ENCODE measurements at places on chromosomes 11 and 22.
A peak's percentile ranks its signal among the peaks of the same experiment; 100 is the strongest.

GRCh38 chr11:114251815-114252337, 44.3 kb upstream of the NNMT start:
- no peak for DNase-seq

- DNase-seq, result no peak
Observed at GRCh38 chr11:110303414-110303826, 7.0 kb upstream of the RDX start.

GRCh38 chr11:84930863-84931262, 696.3 kb downstream of the DLG2 start:
- no peak for DNase-seq

DNA sequence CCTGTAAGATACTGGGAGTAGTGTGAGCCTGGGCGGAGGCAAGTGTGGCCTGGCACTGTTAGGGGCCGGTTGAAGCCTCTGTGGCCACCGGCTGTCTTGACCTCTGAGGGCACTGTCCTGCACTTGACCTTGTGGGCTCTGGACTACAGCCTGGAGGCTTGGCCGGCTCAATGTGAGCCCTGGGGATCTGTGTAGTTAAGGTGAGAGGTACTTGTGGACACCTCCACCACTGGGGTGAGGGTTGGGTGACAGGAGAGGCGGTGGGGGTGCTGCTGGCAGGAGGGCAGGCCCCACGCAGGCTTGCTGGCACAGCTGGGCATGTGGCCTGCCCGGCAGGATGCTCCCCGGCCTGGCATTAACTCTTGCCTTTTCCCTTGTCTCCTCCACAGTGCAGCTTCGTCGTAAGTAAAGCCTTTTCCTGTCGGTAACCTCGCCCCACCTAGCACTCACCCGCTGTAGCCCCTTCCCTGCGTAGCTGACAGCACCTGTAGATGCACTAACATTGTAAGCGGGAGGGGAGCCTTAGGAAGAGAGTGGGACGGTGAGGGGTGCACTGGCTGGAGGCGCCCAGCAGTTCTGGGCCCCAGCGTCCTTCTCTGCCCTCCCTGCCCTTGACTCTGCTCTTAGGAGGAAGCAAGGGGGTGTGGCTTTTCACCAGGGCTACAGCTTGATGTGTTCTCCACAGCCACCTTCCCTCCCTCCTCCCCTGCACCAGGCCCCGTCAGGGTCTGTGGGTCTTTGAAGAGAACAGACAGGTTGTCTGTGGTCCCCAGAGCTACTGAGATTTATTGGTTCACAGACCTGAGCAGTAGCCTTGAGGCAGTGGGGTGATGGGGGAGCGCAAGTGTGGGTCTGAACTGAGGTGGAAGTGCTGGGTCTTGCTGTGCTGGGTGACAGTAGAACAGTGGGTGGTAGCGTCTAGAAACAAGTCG, 17.6 kb downstream of the INCENP start:
- DNase-seq, result no peak

DNA sequence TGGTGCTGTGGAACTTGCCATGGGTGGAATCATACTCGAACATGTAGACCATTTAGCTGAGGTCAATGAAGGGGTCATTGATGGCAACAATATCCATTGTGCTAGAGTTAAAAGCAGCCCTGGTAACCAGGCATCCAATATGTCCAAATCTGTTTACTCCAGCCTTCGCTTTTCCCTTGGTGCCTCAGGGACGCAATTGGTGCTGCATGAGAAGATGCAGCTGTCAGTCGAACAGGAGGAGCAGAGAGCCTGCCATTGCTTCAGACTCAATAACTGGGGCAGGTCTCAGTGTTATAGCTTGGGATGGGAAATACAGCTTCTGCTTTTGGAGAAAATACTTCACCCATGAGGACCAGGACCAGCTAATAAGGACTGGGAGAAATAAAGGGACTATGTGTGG, 5.0 kb upstream of the MCHR1 start:
- DNase-seq, result no peak

GRCh38 chr11:48006301-48006992, 26.1 kb downstream of the PTPRJ start:
- peak; percentile 79 for DNase-seq

DNA sequence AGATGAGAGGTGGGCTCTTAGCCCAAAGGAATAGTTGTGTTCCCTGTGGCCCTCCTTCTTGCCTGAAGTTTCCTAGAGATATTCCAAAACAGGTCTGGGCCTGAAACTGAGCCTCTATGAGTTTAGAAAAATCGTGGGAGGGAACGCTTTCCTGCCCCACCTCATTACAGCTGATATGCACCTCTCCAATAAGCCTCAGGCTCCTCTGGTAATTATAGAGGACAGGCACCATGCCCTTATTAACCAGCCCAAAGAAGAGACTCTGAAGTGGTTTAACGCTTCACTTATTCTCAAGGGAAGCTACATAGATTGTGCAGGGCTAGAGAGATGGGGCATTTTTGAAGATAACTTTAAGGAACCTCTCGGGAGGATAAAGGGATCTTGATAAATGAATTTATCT, 3.4 kb upstream of the MPZL2 start:
- DNase-seq, result no peak

- peak; percentile 70 for DNase-seq
Observed at GRCh38 chr11:29452146-29452545, 564.7 kb downstream of the KCNA4 start.

- DNase-seq, result peak; percentile 44
Observed at GRCh38 chr11:4851033-4851432, 2.0 kb upstream of the OR51S1 start.

- peak; percentile 35 for DNase-seq
Observed at GRCh38 chr22:19844377-19845053, 10.2 kb downstream of the GNB1L start.

DNA sequence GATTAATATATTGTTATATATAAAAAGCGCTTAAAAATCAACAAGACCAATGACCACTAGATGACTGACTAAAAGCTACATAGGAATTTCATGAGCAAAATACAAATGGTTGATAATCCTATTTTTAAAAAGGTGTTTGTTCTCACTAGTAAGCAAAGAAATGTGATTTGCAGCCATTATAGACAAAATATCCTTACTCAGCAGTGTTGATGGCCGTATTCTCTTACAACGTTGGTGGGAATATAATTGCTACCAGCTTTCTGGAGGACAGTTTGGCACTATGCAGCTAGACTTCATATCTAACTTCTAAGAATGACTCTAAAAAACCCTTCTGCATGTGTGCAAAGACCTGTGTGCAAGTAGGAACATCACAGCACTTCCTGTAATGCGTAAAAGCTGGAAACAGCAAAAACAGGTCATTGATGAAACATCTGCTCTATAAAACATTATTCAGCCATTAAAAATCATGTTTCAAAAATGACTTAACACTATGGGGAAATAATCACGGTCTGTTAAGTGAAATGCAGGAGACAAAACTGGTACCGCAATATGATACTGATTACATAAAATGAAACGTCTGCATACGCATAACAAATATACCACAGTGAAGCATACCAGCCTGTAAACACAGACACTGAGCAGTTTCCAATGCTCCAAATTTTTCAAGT, 70.1 kb upstream of the LINC01488 start:
- DNase-seq, result no peak

DNA sequence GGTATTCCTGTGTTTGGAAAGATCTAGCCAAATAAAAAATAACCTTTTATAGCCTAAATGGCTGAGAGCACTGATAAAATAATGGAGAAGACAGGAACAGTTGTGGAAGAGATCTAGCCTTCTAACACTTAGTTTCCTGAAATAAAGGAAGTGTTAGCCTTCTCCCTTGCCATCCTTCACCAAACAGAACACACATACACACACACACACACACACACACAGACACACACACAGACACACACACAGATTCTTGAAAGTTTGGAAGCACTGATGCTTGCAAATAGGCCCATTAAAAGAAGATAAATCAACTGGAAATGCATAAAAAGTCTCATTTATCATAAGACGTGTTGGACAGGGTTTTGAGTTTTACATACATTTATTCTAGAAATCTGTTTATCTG, 37.5 kb downstream of the KIRREL3 start:
- DNase-seq, result no peak

- no peak for DNase-seq
Observed at GRCh38 chr22:41327124-41327523, 25.8 kb downstream of the ZC3H7B start.

- DNase-seq, result no peak
Observed at GRCh38 chr22:33062361-33062760, 4.2 kb upstream of the SYN3 start.

DNA sequence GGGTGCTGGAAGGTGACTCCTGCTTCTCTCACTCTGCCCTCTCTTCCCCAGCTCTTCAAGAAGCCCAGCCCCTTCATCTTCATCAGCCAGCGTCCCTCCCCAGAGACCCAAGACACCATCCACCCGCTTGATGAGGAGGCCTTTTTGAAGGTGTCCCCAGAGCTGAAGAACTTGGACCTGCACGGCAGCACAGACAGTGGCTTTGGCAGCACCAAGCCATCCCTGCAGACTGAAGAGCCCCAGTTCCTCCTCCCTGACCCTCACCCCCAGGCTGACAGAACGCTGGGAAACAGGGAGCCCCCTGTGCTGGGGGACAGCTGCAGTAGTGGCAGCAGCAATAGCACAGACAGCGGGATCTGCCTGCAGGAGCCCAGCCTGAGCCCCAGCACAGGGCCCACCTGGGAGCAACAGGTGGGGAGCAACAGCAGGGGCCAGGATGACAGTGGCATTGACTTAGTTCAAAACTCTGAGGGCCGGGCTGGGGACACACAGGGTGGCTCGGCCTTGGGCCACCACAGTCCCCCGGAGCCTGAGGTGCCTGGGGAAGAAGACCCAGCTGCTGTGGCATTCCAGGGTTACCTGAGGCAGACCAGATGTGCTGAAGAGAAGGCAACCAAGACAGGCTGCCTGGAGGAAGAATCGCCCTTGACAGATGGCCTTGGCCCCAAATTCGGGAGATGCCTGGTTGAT, 12.6 kb downstream of the IL10RA start:
- no peak for DNase-seq

DNA sequence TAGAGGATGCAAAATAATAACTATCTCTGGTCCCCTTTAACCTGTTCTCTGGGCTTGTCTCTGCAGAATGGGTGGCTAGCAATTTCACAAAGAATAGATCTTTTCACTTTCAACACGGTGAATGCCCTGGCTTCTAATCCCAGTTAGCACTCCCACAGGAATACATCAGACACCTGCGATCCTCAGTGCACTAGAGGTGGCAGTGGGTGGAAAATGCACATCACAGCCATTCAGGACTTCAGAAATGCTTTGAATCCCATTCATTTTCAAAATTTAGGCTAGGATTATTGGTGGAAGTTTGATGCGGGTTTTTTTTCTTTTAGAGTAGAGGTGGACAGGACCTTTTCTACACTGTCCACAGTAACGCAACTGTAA, 55.1 kb downstream of the OPCML start:
- no peak for DNase-seq

DNA sequence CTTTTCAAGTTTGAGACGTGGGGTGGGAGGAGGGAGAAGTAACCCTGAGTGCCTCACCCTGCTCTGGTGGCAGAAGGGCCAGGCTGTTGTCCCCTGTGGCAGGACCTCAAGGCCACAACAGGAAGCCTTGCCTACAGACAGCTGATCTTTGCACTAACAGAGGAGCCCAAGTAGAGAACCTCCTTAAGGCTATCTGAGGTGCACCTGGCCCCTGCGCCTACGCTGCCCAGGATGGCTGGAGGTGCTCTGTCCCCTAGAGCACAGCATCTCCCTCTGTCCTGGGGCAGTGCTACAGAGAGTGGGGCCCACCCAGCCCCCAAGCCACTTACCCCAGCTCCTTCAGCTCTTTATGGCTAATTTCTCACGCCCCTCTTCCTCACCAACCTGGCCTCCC, 27.0 kb downstream of the MYO7A start:
- no peak for DNase-seq
